ENCODE measurements at places on chromosomes 13 and 19.

DNA sequence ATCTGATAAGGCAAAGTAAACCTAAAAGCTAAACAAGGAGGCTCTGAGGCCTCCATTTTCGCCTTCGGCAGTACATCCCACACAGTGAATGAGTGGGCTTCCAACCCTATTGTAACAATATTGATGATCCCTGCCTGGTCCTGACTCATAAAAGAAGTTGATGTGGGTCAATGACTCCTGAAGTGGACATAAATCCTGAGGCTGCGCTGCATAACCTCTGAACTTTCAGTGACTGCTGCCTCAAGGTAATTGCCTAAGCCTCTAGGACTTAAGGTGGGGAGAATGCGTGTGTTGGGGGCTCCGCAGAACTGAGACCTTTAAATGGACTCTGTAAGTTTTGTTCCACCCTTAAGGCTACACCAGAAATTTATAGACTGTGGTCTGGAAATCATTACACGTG lies 42.6 kb downstream of the SIAH3 start:
- no peak for DNase-seq

DNA sequence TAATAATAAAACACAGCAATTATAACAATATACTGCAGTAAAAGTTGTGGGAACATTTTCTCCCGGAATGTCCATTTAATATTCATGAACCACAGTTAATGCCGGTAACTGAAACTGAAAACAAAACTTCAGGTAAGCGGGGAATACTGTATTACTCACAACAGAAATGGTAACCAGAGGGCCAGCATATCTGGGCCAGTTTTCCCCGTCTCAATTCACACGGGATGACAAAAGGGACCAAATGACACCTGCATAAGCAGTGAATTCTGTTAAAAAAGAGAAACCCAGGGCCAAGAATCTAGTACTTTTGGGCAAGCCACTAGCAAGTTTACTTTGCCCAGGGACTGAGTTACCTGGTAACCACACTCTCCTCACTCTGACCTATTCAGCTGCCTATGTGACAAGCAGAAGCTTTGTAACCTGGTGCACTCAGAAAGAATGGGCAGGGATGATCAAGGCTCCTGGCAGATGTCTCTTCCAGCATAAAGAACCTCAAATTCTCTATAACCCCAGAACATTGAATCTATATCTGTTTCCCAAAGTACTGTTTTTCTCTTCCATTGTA lies 1171.2 kb downstream of the DIAPH3 start:
- no peak for DNase-seq

GRCh38 chr19:2274931-2275535 lies 6.9 kb downstream of the PEAK3 start:
- DNase-seq: peak; percentile 76

- no peak for DNase-seq
Measured at GRCh38 chr13:114105521-114106225, 26.8 kb downstream of the RASA3 start.

GRCh38 chr19:53664760-53665159 lies 33.0 kb downstream of the DPRX start:
- DNase-seq: no peak

DNA sequence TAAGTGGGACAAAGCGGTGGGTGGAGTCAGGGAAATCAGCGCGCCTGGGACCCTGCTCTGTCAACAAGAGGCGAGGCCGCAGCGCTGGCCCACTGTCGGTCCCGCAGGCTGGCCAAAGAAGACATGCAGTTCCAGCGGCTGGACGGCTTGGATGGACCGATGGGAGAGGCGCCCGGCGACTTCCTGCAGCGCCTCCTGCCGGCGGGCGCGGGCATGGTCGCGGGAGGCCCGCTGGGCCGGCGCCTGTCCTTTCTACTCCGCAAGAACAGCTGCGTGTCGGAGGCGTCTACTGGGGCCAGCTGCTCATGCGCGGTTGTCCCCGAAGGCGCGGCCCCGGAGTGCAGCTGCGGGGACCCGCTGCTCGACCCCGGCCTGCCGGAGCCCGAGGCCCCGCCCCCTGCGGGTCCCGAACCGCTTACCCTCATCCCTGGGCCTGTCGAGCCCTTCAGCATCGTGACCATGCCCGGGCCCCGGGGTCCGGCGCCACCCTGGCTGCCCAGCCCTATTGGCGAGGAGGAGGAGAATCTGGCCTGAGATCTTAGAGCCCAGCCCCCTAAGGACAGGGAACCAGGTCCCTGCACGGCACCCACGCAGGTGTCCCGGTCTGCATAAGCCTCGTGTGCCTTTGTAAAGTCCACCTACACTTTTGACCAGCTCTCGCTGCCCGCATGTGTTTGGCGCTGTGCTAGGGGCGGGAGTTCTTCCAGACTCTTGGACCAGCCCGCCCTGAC lies 6.1 kb downstream of the BEST2 start:
- DNase-seq: peak; percentile 68

DNA sequence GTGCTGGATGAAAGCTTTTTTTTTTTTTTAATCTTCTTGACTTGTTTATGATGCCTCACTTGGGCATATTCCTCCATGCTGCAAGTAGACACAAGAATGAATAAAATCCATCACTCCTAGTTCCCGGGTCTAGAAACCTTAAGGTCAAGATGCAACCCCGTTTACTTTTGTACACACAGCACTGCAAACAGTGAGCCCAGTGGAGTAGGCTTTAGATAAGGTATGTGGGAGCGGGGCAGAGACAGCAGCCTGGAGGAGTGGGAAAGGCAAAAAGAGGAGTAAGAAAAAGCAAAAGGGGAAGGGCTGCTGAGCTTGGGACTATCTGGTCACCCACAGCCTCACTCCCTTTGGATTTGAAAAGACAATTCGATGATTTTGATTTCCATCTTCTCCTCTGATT lies 429.8 kb upstream of the ARGLU1 start:
- no peak for DNase-seq

GRCh38 chr13:79245937-79246577 lies 160.0 kb downstream of the RBM26 start:
- DNase-seq: no peak

DNA sequence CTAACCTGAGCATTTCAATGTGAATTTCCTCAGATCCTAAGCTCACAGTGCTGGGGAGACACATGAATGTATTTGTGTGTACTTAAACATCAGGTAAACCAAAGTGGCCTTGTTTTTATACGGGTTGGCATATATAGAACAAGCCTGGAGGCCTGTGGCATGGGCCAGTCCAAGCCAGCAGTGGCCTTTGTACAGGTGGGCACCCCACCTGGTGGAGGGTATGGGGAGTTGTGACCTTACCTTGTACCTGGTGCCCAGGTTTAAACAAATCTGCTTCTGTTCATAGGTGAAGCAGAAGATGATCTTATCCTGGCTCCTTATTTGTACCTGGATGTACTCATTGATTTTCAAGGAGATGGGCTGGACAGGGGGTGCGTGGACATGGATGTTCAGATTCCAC lies 71.0 kb downstream of the ERICH6B start:
- DNase-seq: no peak

DNA sequence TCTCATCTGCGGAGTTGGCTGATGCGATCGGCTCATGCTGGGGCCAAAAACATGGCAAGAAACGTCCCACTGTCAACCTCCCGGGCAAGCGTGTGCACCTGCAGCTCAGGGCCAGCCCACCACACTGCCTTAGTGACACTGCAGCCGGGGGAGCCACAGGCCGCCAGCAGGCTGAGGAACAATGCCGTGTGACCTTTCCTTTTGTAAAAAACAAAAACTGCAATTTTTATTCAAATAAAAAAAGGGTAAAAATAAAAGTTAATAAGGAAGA lies 18.8 kb upstream of the TMEM255B start:
- DNase-seq: no peak

GRCh38 chr13:20637811-20638210 lies 65.7 kb upstream of the IL17D start:
- DNase-seq: no peak

DNA sequence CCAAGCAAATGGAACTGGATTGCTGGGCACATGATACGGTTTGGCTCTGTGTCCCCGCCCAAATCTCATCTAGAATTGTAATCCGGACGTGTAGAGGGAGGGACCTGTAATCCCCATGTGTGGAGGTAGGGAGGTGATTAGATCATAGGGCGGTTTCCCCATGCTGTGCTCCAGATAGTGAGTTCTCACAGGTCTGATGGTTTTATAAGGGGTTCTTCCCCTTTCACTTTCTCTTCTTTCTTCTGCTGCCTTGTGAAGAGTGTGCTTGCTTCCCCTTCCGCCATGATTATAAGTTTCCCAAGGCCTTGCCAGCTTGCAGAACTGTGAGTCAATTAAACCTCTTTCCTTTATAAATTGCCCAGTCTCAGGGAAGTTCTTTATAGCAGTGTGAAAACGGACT lies 32.6 kb upstream of the MTIF3 start:
- no peak for DNase-seq

GRCh38 chr13:51420681-51421490 lies 31.9 kb downstream of the INTS6 start:
- DNase-seq: no peak

- no peak for DNase-seq
Measured at GRCh38 chr13:62387647-62388046, 972.0 kb upstream of the PCDH20 start.

GRCh38 chr13:106061781-106062180 lies 473.7 kb downstream of the EFNB2 start:
- DNase-seq: no peak

GRCh38 chr13:48108106-48108505 lies 13.2 kb upstream of the MED4 start:
- no peak for DNase-seq

- DNase-seq: no peak
Measured at GRCh38 chr13:30179597-30180276, 127.6 kb downstream of the KATNAL1 start.

GRCh38 chr19:23116802-23117571 lies at the start of gene ZNF730:
Gene ZNF730 (plus strand): TSS chr19:23117025. CDS start chr19:23117174, 149 bp downstream.
- peak; percentile 82 for DNase-seq

- DNase-seq: no peak
Measured at GRCh38 chr19:44879309-44880065, 11.6 kb upstream of the TOMM40 start.

DNA sequence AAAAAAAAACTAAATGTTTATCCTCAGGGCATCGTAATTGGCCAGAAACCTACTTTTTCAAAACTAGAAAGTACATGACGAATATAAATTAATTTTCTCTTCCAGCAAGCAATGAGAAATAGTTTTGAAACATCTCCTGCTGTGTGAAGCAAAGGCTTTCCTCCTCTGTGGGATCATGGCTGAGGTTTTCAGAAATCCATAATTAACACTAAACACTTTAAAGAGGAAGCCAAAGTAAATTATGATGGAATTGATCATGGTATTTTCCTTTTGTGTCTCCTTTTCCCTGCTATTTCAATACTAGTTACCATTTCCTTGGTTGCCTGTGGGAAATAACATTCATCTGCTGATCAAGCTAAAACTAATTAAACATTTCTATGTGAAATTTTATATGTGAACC lies 1413.8 kb upstream of the PCDH20 start:
- DNase-seq: no peak

- DNase-seq: no peak
Measured at GRCh38 chr13:100789968-100790367, 115.4 kb upstream of the TMTC4 start.

DNA sequence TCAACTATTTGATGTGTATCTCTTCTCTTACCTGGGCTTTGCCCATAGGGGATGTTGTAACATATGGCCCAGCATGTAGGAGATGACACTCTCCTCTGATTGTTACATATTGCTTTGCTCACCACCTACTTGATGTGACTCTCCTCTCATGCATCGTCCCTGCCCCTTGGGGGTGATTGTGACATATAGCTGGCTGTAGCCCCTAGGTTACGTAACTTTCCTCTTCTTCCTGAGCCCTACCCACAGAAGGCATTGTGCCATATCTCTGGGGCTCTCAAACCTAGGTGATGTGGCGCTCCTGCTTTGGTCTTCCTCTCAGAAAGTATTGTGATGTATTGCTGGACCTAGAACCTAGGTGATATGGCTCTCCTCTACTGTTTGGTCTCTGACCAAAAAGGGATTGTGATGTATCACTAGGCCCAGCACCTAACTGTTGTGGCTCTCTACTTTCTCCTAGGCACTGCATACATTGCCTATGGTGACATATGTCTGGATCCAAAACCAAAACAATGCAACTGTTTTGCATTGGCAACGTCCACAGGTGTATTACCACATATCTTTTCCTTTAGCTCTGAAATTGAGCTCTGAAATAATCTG lies 71.9 kb upstream of the ZNF724 start:
- no peak for DNase-seq

DNA sequence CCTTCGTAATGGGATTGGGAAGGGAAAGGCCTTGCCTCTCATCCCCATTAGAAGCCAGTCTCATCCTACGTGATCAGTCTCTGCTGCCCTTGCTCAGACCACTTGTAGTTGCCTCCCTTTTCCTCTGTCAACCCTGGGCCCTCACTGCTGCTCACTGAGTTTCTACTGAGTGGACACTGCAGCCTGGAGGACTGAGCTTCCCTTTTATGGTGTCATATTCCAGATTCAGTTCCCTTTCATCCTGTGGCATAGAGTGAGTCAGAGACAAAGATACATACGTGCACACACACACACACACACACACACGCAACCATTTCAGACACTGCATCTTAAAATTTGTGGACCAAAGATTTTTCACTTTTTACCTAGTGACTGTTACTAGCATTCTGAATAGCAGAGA lies 56.6 kb downstream of the COG3 start:
- DNase-seq: no peak

GRCh38 chr13:43128504-43128961 lies 105.1 kb downstream of the DNAJC15 start:
- no peak for DNase-seq

GRCh38 chr19:49911381-49912145 lies 14.9 kb upstream of the IL4I1 start:
- DNase-seq: no peak

- no peak for DNase-seq
Measured at GRCh38 chr13:100987948-100988347, 313.4 kb upstream of the TMTC4 start.

GRCh38 chr19:5253406-5254110 lies 87.1 kb downstream of the PTPRS start:
- DNase-seq: no peak

DNA sequence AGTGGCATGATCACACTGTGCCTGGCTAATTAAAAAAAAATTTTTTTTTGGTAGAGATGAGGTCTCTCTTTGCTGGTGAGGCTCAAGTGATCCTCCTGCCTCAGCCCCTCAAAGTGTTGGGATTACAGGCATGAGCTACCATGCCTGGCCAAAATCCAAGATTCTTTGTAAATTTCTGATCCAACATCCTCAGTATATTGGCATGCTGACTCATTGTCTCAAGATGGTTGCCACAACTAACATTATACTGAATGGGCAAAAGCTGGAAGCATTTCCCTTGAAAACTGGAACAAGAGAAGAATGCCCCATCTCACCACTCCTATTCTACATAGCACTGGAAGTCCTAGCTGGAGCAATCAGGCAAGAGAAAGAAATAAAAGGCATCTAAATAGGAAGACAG lies 100.0 kb downstream of the KLF5 start:
- no peak for DNase-seq

- no peak for DNase-seq
Measured at GRCh38 chr13:33145667-33146066, 129.4 kb downstream of the KL start.

GRCh38 chr19:30167976-30168635 lies 204.1 kb upstream of the ZNF536 start:
- no peak for DNase-seq

GRCh38 chr13:109779876-109780510 lies 6.4 kb downstream of the IRS2 start:
- DNase-seq: no peak
